Stimulated activated CD4-positive, alpha-beta T cell treated with anti-CD3 and anti-CD28 coated beads, Interleukin-2, amount 100 ng/mL, for 24 hours (primary cell): ENCODE measurements at places on chromosomes 2 and 18.

- no peak for DNase-seq
Observed at GRCh38 chr18:49581371-49581770, 19.5 kb downstream of the LIPG start.

DNA sequence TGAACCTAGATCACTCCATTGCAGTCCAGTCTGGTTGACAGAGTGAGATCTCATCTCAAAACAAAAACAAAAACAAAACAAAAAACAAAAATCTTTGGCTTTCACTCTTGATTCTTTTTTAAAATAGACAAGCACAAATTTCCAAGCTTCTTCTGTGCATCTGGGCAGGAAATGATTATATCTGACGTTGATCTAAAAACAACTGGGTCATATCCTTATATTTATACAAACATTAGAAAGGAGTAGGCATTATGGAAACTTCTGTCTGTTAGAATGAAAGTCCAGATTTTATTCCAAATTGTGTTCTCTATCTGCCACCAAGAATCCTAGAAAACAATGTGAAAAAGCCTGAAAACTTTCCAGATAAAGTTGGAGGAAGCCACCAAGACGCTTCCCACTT, 26.2 kb upstream of the PMAIP1 start:
- DNase-seq, result no peak

- no peak for DNase-seq
Observed at GRCh38 chr2:179307616-179308371, 43.2 kb upstream of the SESTD1 start.

DNA sequence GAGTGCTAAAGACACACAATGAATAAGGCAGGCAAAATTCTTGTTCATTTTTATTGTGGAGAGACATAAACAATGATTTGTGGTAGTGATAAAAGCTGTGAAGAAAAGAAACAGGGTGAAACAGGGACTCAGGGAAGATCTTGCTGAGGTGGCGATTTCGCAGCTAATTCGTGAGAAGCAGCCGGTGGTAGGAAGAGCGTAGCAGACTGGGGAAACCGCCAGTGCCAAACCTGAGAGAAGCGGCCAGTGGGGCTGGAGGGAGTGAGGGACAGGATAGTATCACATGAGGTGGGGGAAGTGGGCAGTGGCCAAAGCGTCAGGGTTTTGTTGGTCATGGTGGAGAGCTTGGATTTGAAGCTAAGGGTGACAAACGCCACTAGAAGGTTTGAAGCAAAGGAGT, 42.3 kb downstream of the TMEM178A start:
- DNase-seq, result no peak

GRCh38 chr18:48422947-48423378, 13.8 kb upstream of the ZBTB7C start:
- DNase-seq, result no peak

DNA sequence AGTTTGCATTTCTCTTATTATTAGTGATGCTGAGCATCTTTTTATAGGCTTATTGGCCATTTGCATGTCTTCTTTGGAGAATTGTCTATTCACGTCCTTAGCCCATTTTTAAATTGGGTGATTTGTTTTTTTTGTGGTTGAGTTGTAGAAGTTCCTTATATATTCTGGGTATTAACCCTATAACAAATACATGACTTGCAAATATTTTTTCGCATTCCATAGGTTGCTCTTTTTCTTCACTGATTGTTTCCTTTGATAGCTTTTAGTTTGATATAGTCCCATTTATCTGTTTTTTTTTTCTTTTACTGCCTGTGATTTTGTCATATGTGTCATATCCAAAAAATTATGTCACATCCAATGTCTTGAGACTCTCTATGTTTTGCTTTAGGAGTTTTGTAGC, 243.6 kb downstream of the GPD2 start:
- DNase-seq, result no peak

DNA sequence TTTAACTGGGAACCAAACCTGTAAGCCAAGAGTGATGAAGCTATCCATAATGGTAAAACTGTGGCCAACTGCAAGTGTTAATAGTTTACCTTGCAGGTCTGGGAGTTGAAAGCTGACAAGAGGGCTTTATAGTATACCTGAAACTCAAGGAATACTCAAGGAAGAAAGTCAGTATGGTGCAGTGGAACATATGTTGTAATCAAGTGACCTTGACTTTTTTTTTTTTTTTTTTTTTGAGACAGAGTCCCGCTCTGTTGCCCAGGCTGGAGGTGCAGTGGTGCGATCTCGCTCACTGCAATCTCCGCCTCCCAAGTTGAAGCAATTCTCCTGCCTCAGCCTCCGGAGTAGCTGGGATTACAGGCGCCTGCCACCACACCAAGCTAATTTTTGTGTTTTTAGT, 27.6 kb downstream of the VIL1 start:
- DNase-seq, result no peak

- DNase-seq, result no peak
Observed at GRCh38 chr2:121360566-121361300, 75.7 kb upstream of the TFCP2L1 start.

GRCh38 chr2:190853531-190854383, 26.9 kb upstream of the GLS start:
- DNase-seq, result no peak

GRCh38 chr2:170711196-170711773, 3.9 kb upstream of the SP5 start:
- DNase-seq, result no peak

DNA sequence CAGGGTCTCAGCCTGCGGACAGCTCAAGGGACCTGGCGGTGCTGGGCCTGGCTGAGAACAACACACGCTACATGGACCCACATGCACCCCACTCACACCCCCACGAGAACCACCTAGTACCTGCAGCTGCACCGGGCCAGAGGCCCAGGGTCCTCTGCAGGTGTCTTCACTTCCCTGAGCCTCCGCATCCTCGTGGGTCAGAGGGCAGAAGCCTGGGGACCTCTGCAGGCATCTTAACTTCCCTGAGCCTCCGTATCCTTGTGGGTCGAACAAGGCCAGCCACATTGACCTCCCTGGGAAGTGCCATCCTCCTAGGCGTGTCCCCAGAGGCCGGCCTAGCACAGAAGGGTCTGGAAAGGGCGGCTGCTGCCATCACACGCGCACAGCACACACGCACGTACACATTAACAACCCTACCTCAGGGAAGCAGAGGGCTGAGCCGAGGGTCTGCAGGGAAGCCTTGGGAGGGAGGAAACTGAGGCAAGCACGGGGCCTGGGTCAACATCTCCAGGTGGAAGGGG, 62.5 kb upstream of the HPCAL1 start:
- DNase-seq, result no peak
